Keratinocyte (primary cell): ENCODE measurements at places on chromosomes 1 and 21.

DNA sequence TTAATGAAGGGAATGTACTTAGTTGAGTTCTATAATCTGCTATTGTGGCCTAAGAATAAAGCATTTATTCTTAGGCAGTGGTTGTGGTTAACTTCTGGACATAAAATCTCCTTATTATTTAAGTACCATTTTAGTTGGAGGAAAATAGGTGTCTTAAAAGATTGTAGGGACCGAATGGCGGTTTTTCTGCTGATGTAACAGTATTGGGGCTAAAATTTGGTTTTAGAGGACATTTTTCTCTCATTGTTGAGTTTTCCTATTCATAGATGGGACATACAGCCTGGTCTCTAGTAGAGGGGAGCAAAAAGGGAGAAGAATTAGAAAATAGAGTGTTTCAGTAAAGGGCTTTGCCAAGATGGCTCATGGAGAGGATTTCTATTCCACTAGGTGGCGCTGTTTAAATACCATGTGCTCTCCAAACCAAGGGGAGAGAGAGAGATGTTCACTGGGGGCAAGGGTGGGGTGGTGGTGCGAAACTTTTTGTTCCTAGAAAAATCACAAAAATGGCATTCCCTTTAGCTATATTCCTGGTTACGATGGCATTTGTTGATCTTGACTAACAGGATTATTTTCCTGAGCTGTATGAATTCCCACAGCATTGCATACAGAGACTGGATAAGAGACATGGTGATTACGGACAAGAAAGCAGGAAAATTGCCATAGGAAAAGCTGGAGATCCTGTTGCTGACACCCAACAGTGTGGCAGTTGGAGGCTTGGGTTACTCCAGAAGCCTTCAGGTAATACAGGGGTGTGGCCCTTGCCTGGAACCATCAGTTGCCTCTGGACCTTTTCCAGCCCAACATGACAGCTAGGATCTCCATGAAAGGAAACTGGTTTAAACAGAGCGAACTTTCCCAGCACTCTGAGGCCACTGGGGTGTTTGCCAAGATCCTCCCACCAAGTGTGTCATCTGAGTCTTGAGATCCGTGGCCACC lies 18.2 kb upstream of the FCGR2A start:
- DNase-seq: peak; percentile 33

DNA sequence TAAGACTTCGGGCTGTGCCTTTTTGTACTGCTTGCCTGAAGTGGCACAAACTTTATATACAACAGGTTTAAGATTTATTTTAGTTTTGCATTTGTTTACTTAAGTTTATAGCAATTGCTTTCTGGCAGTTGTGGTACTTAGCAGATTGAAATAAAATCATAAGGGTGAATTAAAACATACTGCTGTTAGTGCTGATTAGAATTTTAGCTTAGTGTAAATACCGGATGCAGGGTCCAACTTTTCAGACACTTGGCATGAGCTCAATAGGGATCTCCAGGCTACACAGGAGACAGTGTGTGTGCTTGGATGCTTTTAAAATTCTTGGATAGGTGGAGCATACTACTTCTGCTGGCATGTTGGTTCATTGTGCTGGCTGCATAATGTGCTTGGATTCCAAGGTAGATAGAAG lies 159.6 kb downstream of the NFIA start:
- no peak for DNase-seq

GRCh38 chr1:38246955-38247952 lies 200.7 kb upstream of the POU3F1 start:
- DNase-seq: no peak

DNA sequence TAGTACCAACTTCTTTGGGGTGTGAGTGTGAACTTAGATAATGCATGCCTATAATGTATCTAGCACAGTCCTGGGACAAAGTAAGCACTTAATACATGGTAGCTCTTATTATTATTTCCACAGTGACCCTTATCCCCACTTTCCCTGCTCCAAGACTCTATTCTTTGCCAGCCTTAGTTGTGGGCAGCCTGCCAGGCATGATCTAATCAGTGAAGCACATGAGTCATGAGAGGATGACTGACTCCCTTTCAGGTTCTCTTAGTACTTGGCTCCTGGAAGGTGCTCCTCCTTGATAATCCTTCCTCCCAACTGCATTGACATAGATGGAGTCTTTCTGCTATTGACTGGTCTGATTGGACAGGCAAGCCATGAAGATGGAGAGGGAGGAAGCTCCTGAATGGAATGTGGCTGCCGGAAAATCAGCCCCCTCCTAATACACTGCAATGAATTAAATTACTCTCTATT lies 17.4 kb upstream of the GNG12 start:
- DNase-seq: no peak

- no peak for DNase-seq
These were observed 36.0 kb downstream of the CENPF start for GRCh38 chr1:214638997-214639396.

DNA sequence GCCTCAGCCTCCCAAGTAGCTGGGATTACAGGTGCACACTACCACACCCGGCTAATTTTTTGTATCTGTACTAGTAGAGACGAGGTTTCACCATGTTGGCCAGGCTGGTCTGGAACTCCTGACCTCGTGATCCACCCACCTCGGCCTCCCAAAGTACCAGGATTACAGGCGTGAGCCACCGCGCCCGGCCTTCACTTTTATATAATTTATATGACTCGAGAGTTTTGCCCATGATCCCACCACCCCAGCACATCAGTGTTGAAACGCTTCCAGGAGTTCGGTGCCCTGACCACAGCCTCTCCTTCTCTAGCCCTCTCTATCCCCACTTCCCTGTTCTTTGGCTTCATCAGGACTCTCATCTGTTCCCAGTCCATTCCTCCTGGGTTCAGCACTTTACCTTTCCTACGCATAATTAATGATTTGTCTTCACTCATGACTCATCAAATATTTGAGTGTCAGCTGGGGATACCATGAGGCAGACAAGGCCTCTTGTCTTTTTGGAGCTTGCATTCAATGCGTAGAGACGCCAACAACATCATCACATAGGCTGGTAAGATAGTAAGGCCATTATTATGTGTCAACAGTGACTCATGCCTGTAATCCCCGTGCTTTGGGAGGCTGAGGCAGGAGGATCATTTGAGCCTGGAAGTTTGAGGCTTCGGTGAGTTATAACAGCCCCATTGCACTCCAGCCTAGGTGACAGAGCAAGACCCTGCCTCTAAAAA lies 1.4 kb downstream of the PMF1 start:
- DNase-seq: peak; percentile 96

DNA sequence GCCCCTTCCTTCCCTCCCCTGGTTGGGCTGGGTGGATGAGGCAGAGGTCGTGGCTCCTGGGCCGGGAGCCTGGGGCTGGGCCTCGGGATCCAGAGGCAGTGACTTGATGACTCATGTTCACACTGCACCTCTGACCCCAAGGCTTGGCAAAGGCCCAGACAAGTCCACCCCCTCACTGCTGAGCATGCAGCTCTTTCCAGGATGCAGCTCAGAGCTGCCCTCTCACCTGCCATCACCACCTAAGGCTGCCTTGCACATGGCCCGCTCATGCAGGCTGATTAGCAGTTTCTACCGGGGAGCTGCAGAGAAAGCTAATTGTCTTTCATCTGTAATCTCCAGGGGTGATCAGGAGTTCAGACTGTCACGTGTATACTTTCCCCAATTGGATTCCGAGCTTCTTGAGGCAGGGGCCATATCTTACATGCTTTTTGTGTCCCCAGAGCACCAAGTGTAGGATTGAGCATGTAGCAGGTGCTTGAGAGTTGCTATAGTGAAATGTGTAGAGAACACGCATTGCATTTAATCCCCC lies 62.1 kb downstream of the LRRN2 start:
- DNase-seq: no peak

- no peak for DNase-seq
These were observed 16.1 kb downstream of the SON start for GRCh38 chr21:33558777-33559421.

- DNase-seq: no peak
These were observed 7.3 kb downstream of the H6PD start for GRCh38 chr1:9241891-9242290.

DNA sequence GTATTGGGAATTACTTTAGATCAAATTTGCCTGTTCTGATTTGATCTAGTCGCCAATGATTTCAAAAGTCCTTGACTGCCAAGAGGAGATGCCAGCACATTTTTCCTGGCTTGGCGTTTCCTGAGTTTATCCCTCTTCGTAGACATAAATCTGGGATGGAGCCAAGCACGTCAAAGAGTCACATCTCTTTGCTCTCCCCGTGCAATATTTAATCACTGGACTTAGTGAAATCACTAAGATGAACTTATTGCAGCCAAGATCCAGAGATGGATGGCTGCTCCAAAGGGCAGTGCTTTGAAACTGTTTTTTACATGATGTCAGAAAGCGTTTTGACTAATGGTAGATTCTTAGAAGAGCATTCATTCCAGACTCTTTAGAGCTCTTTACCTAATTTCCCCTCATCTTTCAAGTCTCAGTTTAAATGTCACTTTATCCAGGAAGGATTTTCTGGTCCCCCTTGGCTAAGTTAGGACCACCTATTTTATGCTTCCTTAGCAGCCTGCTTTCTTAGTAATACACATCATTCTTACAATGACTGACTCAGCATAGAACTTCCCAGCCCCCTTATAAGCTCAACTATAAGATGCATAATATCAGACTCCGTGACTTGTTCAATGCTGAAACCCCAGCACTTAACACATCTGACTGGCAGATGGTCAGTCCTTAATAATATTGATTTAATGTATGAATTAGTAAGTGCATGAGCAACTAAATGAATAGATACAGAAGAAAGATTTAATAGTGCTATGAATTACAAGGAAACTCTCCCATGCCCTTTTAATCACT lies 94.4 kb upstream of the GREM2 start:
- no peak for DNase-seq

DNA sequence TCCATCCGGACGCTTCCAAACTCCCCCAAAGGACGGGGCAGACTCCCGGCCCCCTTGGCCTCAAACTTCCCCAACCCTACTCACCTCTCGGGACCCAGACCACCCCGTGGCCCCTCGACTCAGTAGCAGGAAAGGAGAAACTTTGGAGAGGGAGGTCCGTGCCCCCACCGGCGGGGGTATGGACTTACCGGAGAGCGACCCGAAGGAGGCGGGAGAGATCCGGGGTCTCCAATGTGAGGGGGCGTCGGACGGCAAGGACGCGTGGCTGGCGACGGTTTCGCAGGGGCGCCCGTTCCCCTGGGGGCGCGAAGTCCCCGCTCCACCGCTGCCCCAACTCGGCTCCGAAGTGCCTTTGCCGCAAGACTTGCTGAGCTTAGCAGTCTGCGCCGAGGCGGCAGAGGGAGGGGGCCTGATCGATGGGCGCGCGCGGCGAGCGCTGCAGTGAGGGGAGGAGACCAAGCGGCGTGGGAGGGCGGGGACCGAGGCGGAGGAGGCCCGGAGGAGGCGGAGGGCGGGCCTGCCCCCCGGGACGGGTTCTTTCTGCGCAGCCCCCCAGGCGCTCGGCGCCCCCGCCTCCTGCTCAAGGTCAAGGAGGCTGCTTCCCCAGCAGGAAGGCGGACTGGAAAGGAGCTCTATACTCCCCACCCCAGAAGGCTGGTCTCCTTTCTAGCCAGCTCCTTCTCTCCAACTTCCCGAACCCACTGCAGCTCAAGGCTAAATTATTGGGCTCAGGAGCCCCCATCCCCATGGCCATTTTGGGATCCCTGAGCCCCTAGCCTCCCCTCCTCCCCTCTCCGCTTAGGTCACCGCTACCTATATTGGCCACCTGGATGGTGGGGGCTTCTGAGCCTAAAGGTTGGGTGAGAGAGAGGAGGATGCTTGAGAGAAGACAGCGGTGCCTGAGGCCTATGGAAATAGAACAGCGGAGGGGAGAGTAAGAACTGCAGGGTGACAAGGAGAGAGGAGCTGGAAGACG lies at the start of gene SYT2:
TSS of gene SYT2 (minus strand) at position 385 of the 976 bp plus-strand sequence. CDS start 104,682 bp downstream, outside the sequence.
- no peak for DNase-seq

DNA sequence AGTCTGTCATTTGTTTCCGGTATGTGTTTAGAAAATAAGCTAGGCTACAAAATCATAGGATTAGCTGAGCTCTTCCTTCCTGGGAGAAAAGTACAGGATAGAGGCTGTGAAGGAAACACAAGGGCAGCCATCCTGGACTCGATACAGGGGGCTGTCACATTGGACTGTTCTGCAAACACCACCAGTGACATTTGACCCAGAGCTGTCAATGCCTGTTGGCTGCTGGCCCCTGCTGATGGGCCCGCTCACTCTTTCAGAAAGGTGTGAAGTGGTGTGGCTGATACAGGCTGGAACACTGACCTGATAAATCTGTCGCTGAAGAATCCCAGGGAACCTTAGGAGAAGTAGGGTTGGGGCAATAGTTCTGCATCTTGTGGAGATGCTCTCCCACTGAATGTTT lies 183.1 kb downstream of the RHOU start:
- DNase-seq: no peak

GRCh38 chr1:222109836-222110235 lies 367.9 kb upstream of the DUSP10 start:
- DNase-seq: no peak

DNA sequence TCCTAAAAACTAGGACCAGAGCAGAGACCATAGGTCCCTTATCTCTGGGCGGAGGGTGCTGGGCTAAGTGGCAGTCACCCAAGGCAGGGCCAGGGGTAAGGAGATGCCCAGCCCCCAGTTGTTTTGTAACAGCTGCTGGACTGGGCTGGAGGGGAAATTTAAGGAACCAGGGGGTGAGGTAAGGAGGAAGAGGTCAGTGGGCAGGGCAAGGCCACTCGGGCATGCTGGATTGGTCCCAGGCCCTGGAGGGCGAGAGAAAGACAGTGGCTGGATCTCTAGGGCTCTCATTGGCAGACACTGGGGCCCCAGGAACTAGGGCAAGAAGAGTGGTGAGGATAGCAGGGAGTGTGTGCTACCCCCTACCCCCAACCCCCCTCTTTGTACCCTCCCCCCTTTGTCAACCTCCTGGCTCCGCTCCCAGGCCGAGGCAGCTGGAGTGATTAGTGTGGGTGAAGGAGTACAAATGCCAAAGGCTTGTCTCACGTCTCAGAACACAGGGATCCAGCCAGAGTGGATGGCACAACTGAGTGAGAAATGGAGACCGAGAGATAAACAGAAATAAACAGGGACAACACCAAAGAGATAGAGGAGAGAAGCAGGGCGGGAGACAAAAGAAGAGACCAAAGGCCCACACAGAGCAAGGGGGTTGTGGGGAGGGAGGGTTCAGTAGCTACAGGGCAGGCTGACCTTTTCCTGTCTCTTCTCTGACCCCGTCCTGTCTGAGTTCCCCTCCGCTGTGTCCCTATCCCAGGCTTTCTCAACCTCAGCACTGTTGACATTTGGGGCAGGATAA lies 20.5 kb upstream of the THRAP3 start:
- no peak for DNase-seq
